ENCODE measurements at places on chromosomes 16 and 17.

- DNase-seq = no peak
Measured at GRCh38 chr16:694863-695354, 4.7 kb upstream of the WDR24 start.

GRCh38 chr16:66270333-66270927 is 96.1 kb upstream of the CDH5 start:
- DNase-seq = peak; percentile 43

DNA sequence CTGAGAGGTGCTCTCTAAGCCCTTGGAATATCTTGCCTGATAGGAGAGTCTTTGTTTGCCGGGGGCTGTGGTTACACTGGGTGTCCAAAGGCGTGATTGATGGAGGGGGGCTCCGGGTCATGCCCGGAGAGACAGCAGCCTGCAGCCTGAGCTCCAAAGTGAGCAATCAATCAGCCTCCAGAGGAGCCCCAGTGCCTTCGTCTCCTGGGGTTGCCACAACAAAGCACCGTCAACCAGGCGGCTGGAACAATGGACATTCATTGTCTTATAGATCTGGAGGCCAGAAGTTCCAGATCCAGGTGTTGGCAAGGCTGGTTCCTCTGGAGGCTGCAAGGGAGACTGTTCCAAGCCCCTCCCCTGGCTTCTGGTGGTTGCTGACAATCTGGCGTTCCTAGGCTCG is 24.0 kb upstream of the GINS2 start:
- no peak for DNase-seq

GRCh38 chr17:59762049-59762823 is 54.8 kb downstream of the VMP1 start:
- peak; percentile 18 for DNase-seq

- no peak for DNase-seq
Measured at GRCh38 chr17:18993905-18994526, 10.5 kb downstream of the FAM83G start.

GRCh38 chr16:9434659-9435058 is 343.2 kb downstream of the HAPSTR1 start:
- DNase-seq = no peak

DNA sequence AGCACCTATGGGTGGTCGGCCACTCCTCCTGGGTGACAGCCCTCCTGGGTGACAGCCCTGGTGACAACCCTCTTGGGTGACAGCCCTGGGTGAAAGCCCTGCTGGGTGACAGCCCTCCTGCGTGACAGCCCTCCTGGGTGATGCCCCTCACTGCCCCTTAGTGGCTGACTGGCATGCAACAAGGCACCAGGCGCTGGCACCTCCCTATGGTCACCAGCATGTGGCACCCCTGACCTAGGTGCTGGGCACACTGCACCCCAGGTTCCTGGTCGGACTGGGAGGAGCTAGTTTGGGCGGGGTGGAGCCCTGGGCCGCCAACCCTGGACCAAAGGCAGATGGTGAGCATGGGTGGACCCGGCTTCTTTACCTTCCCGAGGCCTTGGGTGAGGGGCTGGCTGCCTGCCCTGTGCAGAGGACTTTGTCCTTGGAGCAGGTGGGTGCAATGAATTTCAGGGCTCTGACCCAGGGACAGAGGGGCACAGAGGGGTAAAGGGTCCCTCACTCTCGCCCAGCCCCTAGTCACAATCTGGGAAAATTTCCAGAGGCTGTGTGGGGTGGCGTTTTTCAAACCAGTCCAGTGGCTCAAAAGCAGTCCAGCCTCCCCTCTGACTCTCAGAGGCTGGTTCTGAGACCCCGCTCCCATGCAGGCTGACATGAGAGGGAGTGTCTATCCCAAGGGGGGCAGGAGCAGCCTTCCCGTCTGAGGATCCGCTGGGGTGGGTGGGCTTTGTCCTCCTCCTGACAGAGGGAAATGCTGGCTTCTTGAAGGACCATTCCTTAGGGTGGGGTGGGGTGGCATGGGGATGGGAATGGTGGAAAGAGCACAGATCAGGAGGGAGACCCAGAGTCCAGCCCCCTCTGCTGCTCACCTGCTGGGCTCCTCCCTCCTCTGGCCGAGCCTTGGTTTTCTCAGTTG is 25.9 kb upstream of the TNFRSF13B start:
- DNase-seq = peak; percentile 84

GRCh38 chr16:89375686-89376085 is 114.7 kb downstream of the ANKRD11 start:
- no peak for DNase-seq

- DNase-seq = no peak
Measured at GRCh38 chr16:64352246-64352645, 769.6 kb downstream of the CDH11 start.

GRCh38 chr17:77419547-77420094 is 278.9 kb downstream of the SEC14L1 start:
- DNase-seq = no peak

- no peak for DNase-seq
Measured at GRCh38 chr16:56310690-56311089, 114.7 kb downstream of the AMFR start.

DNA sequence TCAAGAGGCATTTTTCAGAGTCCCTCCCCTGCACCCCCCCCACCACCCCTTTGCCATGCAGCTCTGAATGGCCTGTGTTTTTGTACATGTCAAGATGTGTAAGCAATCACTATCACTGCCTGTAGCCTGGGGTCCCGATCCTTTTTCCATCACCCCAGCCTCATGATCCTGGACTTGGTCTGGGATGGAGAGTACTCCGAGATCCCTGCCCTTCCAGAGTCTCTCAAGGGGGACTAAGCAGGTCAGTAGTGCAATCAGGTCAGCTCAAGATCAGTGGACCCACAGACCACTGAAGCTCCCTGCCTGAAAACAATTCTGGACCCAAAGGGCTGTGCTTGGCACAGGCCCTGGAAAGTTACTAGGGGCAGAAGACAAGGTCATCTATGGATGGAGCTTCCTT is 7.5 kb upstream of the GJD3 start:
- DNase-seq = no peak

DNA sequence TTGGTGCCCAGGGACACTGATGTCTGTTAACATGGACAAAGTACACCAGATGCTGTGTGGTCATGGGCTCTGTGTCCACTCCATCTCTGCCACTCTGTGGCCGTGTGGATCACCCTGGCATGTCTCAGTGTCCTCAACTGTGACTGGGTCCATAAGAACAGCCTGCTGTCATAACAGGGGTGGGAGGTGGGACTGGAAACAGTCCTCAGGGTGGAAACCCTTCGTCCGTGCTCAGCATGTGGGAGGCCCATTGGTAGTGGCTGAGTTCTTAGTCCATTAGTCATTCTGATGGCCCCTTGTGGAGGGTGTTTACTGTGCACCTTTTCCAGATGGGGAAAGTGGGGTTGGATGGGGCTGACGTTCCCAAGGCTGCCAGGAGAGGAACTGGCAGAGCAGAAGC is 12.8 kb downstream of the FLYWCH2 start:
- DNase-seq = no peak

Measured in CD4-positive, alpha-beta T cell treated with Interleukin-12 subunit alpha and Interleukin-12 subunit beta, for 1 hour (primary cell).